COLO829 (cell line): ENCODE measurements at places on chromosomes 1 and 21.

GRCh38 chr1:224929335-224930237, at the start of gene DNAH14:
TSS of gene DNAH14 (plus strand) at chr1:224929675. CDS start at chr1:224952703, 23,028 bp downstream.
- DNase-seq = peak; percentile 83

- no peak for DNase-seq
Measured at GRCh38 chr1:171786534-171786933, 5.1 kb downstream of the METTL13 start.

GRCh38 chr1:30034105-30034626, 689.2 kb downstream of the MATN1 start:
- DNase-seq = no peak

DNA sequence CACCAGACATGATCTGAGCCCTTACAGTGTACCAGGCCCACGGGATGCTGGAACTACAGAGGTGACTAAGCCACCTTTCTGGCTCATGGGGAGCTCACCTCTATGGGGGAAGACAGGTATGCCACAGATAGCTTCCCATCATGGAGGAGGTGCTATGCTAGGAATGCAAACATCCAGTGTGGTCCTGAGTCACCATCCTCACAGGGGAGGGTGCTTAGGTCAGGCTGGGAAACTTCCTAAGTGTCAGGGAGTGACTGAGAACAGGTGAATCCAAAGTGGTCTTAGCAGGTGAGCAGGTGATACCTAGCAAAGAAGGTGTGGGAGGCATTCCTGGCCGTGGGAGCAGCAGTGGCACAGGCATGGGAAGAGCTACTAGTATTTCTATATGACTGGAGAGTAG, 8.6 kb upstream of the RASSF5 start:
- no peak for DNase-seq

DNA sequence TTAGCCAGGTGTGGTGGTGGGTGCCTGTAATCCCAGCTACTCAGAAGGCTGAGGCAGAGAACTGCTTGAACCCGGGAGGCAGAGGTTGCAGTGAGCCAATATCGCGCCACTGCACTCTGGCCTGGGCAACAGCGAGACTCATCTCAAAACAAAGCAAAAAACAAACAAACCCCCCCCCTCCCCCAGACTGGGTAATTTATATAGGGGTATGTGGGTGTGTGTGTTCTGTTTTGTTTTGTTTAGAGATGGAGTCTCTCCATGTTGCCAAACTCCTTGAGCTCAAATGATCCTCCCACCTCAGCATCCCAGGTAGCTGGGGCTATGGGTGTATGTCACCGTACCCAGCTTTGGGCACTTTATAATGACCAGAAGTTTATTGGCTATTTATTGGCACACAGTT, 73.6 kb downstream of the SLC27A3 start:
- DNase-seq = no peak

DNA sequence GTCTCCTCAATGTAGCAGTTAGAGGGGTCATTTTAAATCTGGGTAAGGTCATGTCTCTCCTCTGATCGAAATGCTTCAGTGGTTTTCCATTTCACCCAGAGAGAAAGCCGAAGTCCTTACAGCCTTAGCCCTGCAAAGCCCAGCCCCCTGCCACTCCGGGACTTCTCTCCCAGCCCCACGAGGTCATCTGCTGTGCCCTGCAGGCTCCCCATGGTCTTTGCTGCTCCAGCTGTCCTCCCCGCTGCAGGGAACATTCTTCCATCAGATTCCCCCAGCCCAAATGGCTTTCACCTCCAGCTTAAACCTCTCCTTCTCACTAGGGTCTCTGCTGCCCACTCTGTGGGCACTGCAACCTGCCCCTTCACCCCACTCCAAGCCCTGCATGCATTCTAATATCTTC, 626.5 kb downstream of the NPHP4 start:
- no peak for DNase-seq

GRCh38 chr21:46454634-46455390, 3.9 kb upstream of the DIP2A start:
- peak; percentile 62 for DNase-seq

- no peak for DNase-seq
Measured at GRCh38 chr1:176271572-176271971, 64.5 kb upstream of the COP1 start.

DNA sequence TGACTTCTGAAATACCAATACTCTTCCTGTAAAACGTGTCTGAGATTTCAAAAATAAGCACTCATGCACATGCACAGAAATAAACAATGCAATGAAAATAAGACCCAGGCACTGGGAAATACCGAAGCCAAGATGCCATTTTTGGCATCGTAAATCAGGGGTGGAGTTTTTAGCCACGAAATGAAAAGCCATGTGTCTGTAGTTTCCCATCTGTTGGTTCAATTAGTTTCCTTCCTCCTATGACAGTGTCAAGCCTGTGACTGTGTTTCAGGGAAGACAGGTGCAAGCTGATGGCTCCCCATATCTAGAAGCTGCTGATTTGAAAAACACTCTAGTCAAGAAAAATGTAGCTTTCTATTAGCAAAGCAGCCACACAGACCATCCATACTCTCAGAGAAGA, 480.4 kb upstream of the CAMK1G start:
- no peak for DNase-seq

DNA sequence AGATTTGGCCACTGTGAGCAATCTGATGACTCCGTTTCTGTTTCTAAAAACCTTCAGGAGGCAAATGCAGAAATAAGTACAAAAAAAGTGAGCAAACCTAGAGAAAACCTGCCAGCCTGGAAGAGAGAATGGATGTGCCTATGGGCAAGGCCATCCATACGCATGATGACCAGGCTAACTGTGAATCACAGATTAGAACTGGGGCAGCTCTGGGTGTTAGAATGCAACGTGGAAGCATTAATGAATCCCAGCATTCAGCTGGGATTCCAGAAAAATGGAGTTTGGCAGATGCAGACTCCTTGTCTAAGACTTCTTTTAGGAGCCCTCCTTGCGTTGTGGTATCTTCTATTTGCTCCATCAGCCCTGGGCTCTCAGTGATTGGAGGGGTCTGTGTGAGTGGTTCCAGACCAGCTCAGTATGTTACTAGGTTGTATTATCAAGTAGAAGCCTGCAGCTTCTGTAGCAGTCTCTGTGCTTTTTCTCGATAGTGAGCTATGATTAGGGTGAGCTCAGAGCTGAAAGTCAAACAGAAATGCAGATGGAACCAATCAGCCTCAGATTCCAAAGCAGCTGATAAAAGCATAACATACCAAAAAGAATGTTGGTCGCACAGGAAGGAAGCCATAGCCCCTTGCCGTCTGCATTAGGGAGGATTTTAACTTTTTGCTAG, 154.0 kb downstream of the PSMG1 start:
- DNase-seq = no peak

GRCh38 chr21:29157080-29157479, 26.6 kb downstream of the MAP3K7CL start:
- no peak for DNase-seq

- DNase-seq = peak; percentile 31
Measured at GRCh38 chr1:182841368-182841988, 2.3 kb downstream of the DHX9 start.

- no peak for DNase-seq
Measured at GRCh38 chr1:36584874-36585453, 102.3 kb upstream of the CSF3R start.

DNA sequence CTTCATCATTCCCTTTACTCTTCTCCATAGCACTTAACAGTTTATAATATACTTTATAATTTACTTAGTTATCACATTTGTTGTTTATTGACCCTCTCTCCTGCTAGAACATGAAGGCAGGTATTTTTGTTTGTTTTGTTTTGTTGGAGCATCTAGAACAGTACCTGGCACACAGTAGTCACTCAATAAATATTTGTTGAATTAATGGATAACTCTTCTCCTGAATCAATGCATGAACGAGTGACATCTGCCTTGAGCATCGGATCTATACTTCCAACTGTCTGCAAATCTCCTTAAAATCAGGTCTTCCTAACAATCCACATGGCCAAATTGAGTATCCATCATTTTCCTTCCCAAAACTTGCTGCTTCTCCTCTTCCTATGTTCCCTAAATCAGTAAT, 35.9 kb upstream of the MTMR11 start:
- DNase-seq = no peak

- DNase-seq = no peak
Measured at GRCh38 chr1:87089823-87090222, 175.4 kb downstream of the HS2ST1 start.

DNA sequence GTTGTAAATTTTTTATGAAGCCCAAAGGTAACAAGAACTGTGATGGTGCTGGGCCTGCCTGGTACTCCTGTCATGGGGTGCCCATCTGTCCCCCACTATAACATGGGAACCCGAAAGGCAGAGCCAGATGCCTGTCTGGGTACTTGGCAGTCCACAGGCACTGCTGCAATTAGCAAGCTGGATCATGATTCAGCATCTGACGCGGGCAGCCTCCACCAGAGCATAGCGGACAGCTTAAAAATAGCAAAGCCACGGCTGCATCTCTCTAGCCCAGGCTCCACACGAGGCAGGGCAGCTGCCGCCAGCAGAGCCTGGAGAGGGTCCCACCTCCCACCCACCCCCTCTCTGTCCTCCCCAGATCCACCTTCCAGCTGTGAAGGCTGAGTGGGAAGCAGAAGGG, 22.9 kb downstream of the SUSD4 start:
- no peak for DNase-seq

GRCh38 chr1:4573526-4573925, 80.9 kb upstream of the AJAP1 start:
- DNase-seq = no peak

- DNase-seq = no peak
Measured at GRCh38 chr1:47655521-47656300, 217.9 kb downstream of the FOXD2 start.

GRCh38 chr1:73587080-73587479, 610.9 kb downstream of the LRRIQ3 start:
- no peak for DNase-seq

DNA sequence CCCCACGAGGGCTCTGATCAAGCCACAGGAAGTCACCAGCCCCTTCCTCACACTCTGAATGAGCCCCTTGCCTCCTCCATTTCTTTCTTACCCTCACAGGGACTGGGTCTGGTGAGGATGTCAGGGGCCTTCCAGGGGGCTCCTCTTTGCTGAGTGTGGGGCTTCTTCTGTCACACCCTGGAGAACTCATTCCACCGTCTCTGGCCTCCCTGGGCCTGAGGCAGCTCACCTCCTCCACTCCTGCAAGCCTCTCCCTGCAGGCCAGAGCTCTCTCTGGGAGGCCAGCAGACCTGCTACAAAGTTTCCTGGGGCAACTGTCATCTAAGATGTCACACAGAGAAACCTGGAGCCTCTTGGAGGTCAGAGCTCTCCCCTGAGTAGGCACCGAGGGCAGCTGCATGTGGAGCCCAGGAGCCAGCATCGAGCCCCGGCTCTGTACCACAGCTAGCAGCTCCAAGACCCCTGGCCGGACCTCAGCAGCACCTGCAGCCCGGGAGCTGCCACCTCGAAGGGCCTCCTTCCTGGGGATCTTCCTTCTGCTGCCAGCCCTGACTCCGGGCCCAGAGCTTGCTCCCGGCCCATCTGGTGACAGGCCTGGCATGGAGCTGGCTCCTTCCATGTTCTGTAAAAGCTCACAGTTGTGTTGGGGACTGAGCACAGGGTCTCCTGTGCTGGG, 1.1 kb downstream of the SPOCD1 start:
- no peak for DNase-seq

- no peak for DNase-seq
Measured at GRCh38 chr1:37305841-37306240, 168.5 kb upstream of the ZC3H12A start.

GRCh38 chr1:219324629-219325367, 151.1 kb downstream of the LYPLAL1 start:
- no peak for DNase-seq

DNA sequence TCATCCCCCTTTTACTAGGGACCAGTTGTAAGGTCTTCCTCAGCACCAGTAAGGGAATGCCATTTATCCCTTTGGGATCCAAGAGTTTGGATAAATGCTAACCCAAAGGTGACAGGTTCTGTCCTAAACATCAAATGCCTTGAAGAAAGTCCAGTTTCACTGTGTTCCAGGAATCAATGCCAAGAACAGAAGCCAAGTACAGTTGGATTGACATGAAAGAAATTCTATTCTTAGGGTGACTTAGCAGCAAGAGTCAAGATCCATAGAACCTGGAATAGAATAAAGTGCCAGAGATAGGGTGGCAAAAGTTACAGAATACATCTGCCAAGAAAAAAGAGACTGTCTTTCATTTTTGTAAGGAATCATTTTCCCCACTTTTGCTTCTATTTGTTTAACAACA, 94.9 kb upstream of the ADAMTS5 start:
- no peak for DNase-seq

- DNase-seq = no peak
Measured at GRCh38 chr21:31142600-31142999, 104.3 kb upstream of the KRTAP19-8 start.

- no peak for DNase-seq
Measured at GRCh38 chr1:230971771-230972170, 6.9 kb downstream of the TTC13 start.

DNA sequence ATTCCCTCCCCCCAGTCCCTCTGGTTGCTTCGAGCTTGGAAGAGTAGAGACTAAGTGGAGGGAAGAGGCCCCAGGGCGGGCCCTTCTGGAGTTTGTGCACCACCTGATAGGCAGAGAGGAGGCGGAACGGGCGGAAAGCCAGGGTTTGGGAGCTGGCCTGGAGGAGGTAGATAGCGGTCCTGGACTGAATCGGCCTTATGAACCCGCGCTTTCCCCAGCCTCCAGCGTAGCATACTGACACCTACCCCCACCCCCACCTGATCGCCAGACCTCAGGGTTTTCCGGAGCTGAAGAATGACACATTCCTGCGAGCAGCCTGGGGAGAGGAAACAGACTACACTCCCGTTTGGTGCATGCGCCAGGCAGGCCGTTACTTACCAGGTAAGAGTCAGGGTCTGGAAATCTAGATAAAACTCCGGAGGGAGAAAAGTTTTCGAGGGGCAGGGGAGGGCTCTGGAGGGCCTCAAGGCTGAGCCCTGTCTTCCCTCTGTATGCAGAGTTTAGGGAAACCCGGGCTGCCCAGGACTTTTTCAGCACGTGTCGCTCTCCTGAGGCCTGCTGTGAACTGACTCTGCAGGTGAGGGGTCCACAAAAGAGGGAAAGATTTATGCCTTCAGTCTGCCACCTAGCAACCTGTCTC, 705 bp downstream of the UROD start:
- DNase-seq = peak; percentile 56

DNA sequence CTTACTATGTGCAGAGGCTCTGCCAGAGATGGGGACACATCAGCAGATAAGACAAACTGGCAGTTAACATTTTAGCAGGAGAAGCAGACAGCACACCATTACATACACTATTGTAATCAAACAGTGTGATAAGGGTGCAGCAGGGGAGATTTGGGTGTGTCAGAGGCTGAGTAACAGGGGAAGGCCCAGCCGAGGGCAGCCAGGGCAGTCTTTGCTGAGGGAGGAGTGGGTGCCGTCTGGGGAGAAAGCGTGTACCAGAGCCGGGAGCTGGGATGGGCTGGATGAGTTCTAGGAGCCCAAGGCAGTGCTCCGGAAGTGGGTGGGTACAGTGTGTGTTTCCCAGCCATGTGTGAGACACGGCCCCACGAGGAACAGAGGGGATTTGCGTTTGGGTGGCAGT, 31.2 kb downstream of the KCNA10 start:
- no peak for DNase-seq

- no peak for DNase-seq
Measured at GRCh38 chr1:239795304-239795703, 296.4 kb upstream of the FMN2 start.

- DNase-seq = peak; percentile 65
Measured at GRCh38 chr1:43073490-43074230, 98.4 kb downstream of the EBNA1BP2 start.
